Osteoblast (primary cell): ENCODE measurements at places on chromosomes 5 and 9. TPM values are rescaled to one million over a fixed set of nuclear protein-coding genes. Genes with fewer than 3 reads are reported as not detected.

Gene CENPK
- total RNA-seq = 8.5 and 11.9 TPM in 2 replicates

Gene MCTP1
- total RNA-seq = 5.8 and 6.8 TPM in 2 replicates

DNA sequence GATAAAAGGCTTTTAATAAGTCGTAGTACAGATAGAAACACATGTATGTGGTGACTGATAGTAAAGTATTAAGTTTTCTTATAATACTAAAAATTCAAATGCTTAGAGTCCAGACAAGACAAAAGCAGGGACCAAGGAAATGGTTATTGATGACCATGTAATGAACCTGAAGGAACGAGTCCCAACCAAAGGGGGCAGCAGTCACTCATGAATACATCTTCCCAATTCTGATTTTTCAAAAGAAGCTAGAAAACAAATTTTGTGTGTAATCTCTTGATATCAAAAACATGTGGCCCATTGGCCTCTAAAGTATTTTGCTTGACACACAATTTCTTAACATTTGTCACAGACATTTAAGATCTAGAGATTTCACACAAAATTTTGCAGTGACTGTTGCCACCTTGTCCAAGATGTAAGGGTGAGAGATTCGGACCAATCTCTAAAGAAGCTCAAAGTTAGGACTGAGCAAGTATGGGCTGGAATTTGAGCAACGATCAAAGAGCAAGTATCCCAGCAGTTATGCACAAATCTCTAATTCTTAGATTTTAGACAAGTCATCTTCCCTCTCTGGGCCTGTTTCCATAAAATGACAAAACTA, 66.8 kb downstream of the ARL15 start:
- no peak overlapping the region for H3K27ac ChIP-seq
- H3K36me3 ChIP-seq = no peaks in the 10 kb centered on the region
- no peak overlapping the region for H3K4me3 ChIP-seq
- DNase-seq = no peak

- DNase-seq = peak; percentile 44
- peak overlapping the region; percentile 84 for H3K4me3 ChIP-seq
- peaks cover 19% of the 10 kb centered on the region for H3K36me3 ChIP-seq
- H3K27ac ChIP-seq = no peak overlapping the region
- no peaks in the 10 kb centered on the region for H3K27me3 ChIP-seq
- H3K4me1 ChIP-seq = peaks cover 19% of the 10 kb centered on the region
Measured at GRCh38 chr5:141651728-141652105, 499 bp upstream of the FCHSD1 start.

GRCh38 chr5:17448877-17449276, 49.2 kb upstream of the TAF11L2 start:
- peaks cover 6% of the 10 kb centered on the region for H3K4me1 ChIP-seq
- H3K27ac ChIP-seq = no peak overlapping the region
- H3K27me3 ChIP-seq = no peaks in the 10 kb centered on the region
- no peak for DNase-seq
- no peak overlapping the region for H3K4me3 ChIP-seq

Gene PCA3
- total RNA-seq = under 0.01 and 0.36 TPM in 2 replicates

GRCh38 chr9:4139196-4139595, 160.7 kb downstream of the GLIS3 start:
- H3K4me3 ChIP-seq = no peak overlapping the region
- H3K27ac ChIP-seq = peak overlapping the region; percentile 84
- DNase-seq = no peak
- H3K4me1 ChIP-seq = peaks cover 42% of the 10 kb centered on the region
- no peaks in the 10 kb centered on the region for H3K36me3 ChIP-seq

Gene GFI1B
- total RNA-seq = under 0.01 TPM in 1 of 2 replicates, not detected in the other

- no peaks in the 10 kb centered on the region for H3K4me1 ChIP-seq
- no peak overlapping the region for H3K27ac ChIP-seq
Measured at GRCh38 chr5:60274747-60275146, 381.2 kb upstream of the PDE4D start.

Gene PCSK1
- 0.88 and 1.1 TPM in 2 replicates for total RNA-seq

GRCh38 chr5:167485061-167485774, 806.2 kb upstream of the WWC1 start:
- no peak overlapping the region for H3K4me3 ChIP-seq
- H3K36me3 ChIP-seq = no peaks in the 10 kb centered on the region
- H3K27me3 ChIP-seq = no peaks in the 10 kb centered on the region
- H3K27ac ChIP-seq = no peak overlapping the region
- H3K4me1 ChIP-seq = no peaks in the 10 kb centered on the region

- no peak overlapping the region for H3K27ac ChIP-seq
- DNase-seq = no peak
- no peaks in the 10 kb centered on the region for H3K4me1 ChIP-seq
- H3K36me3 ChIP-seq = no peaks in the 10 kb centered on the region
- H3K27me3 ChIP-seq = no peaks in the 10 kb centered on the region
Measured at GRCh38 chr5:3365501-3366215, 230.0 kb upstream of the IRX1 start.

Gene NMUR2
- not detected in 2 replicates for total RNA-seq

GRCh38 chr5:21663082-21663481, 1190.1 kb downstream of the CDH12 start:
- no peak for DNase-seq
- no peaks in the 10 kb centered on the region for H3K36me3 ChIP-seq
- no peaks in the 10 kb centered on the region for H3K4me1 ChIP-seq
- H3K27ac ChIP-seq = no peak overlapping the region
- H3K4me3 ChIP-seq = no peak overlapping the region

DNA sequence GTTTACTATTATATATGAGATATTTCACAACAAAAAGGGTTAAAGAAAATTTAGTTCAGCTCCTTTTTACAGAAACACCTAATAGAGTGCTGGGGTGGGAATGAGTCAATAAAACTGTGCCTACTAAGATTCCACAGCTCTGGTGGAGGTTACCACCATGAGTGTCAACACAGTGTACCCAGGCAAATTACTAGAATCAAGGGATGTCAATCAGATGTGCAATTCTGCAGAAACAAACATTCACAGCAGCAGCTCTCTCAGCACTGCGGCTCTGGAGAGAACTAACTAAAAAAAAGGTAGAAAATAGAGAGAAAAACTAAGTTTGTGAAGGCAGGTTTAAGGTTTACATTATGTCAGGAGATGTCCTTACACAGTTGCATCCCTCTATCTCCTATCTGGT, 1313.0 kb downstream of the MAT2B start:
- no peaks in the 10 kb centered on the region for H3K4me1 ChIP-seq
- H3K4me3 ChIP-seq = no peak overlapping the region
- DNase-seq = no peak
- no peak overlapping the region for H3K27ac ChIP-seq
- H3K27me3 ChIP-seq = no peaks in the 10 kb centered on the region
- no peaks in the 10 kb centered on the region for H3K36me3 ChIP-seq

DNA sequence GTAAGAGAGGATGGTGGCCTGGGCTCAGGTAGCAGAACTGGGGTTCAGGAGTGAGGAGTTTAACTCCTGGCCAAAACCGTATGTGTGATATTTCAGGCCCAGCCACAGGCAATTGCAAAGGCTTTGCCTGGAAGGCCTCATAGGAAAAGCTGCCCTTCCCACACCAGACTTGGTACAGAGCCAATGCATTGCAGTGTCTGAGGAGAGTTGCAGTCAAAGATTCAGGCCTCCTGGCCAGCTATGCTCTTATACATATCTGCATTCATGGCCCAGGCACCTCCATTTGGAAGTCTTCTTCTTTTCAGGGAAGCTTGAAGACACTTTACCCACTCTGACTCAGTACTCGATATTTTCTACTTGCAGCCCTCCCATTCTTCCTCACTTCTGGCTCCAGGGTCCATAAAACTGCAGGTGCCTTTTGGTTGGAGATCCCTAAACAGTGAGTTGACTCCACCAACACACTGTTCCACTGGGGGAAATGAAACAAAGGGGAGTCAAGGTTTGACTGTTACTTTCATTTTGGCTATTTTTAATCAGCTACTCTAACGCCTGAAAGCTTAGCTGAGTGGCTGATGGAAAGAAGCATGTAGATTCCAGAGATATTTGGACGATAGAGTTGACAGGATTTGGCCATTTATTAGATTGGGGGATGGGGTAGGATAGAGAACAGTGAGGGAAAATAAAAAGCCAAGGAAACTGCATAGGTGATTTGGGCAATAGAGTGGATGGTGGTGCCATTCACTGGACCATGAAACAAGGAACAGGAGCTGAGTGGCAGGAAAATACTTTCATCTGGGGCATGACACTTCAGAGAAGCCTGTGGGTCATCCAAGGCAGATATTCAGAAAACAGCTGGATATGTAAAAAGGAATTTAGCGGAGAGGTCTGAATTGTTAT, 30.6 kb upstream of the IL33 start:
- no peak overlapping the region for H3K4me3 ChIP-seq
- DNase-seq = no peak
- H3K27me3 ChIP-seq = peaks cover 5% of the 10 kb centered on the region
- no peak overlapping the region for H3K27ac ChIP-seq
- no peaks in the 10 kb centered on the region for H3K36me3 ChIP-seq
- no peaks in the 10 kb centered on the region for H3K4me1 ChIP-seq

DNA sequence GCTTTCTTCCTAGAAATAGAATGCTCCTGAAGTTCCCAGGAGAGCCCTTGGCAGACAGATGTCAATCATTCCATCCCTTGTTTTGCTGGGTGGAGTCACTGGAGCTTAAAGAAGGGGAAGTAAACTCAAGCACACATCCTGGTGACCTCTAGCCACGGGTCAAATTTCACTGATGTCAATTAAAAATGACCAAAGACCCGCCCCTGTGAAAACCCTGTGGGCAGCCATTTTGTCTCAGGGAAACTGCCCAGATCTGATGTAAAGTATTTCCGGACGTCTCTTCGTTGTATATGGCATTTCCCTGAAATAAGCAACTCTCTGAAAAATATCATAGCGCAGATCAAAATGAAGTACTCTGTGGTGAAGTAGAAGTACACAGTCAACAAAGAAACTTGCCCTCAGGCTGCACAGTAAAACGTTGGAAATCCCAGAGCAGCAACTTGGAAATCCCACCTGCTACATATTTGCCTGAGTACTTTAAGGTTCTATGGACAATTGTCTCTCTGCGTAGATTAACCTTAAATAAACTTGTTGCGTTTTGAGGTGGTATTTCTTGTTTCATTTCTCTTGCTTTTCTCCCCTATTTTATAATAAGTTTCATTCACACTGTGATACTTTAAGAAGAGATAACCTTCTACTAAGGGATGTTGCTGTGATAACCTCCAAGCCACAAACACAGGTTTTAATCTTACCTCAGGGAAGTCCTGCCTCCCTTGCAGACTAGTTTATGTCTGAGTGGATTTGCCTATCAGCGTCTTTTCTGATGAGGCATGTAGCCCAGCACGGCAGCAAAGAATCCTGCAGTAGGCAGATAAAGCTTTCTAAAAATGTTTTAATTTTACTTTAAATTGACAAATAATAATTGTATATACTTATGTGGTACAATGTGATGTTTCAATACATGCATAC, 60.9 kb upstream of the PIP5K1B start:
- no peak overlapping the region for H3K4me3 ChIP-seq
- no peaks in the 10 kb centered on the region for H3K4me1 ChIP-seq
- H3K27me3 ChIP-seq = no peaks in the 10 kb centered on the region
- H3K36me3 ChIP-seq = no peaks in the 10 kb centered on the region

Gene CA9
- total RNA-seq = not detected in 2 replicates

DNA sequence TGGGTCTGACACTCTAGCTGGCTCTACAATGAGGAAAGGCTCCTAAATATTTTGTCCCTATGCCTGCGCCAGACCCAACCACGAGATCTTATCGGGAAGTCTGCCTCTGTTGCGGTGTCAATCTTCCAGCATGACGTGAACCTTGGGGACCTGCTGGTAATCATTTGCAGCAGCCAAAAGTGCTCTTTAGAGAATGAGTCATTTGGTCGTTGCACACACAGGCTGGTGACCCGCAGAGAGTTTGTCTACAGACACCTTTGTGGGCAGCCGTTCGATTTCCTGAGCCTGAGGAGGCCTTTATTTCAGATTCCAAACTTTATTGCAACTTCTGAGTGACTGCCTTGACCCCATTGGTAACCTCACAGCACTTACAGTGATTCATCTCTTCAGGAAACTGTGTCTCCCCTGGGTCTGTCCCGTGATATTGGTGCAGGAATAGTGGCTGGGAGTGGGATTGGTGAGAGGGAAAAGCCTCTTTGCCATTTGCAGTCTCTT, 326.1 kb downstream of the NSG2 start:
- H3K27me3 ChIP-seq = no peaks in the 10 kb centered on the region
- no peak overlapping the region for H3K27ac ChIP-seq
- H3K4me1 ChIP-seq = no peaks in the 10 kb centered on the region
- no peaks in the 10 kb centered on the region for H3K36me3 ChIP-seq

Gene SOHLH1
- total RNA-seq = not detected in 2 replicates

Gene TMEM252
- not detected in 2 replicates for total RNA-seq

DNA sequence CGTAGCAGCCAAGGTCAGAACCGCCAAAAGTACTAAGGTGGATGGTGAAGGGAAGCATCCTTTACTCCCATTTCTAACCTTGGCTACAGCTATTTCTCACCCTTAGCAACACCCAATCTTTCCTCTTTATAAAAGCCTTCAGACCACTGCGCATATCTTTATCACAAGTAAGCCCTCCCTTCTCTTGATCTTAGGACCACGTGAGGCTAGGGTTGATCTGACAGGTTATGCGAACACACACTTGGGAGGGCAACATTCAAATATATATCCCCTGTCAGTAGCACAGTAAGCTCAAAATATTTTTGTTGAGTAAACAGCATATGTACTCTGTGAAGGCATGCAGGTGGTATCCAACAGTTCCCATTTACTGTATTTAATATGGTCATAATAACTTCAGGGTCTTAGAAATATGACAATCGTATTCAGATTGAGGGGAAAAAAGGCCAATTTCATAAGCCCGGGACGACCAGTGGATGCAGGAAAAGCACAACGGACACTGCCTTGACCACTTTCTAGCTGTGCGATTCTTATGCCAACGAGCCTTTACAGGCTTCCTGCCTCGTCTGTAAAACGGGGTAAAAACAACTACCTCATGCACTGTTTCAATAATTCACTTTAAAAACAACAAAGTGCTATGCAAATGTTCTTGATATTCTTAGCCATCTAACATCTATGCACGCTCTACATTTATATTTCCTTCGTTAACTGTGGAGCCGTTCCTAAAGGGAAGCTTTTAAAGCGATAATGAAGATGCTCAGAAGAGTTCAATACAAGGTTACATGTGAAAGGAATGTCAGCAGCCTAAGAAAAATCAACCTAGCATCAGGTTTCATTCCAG, 1.3 kb downstream of the ARSB start:
- H3K27ac ChIP-seq = peak overlapping the region; percentile 79
- H3K36me3 ChIP-seq = no peaks in the 10 kb centered on the region
- peaks cover 33% of the 10 kb centered on the region for H3K4me1 ChIP-seq
- H3K27me3 ChIP-seq = no peaks in the 10 kb centered on the region
- H3K4me3 ChIP-seq = peak overlapping the region; percentile 74

- H3K36me3 ChIP-seq = no peaks in the 10 kb centered on the region
- no peaks in the 10 kb centered on the region for H3K27me3 ChIP-seq
- no peak overlapping the region for H3K4me3 ChIP-seq
- no peak for DNase-seq
Measured at GRCh38 chr5:3508395-3508794, 87.2 kb upstream of the IRX1 start.

Gene IFNW1
- not detected in 2 replicates for total RNA-seq
